SK-MEL-5 (cell line): ENCODE measurements at places on chromosomes 7 and 10. TPM values are rescaled to one million over a fixed set of nuclear protein-coding genes. Genes with fewer than 3 reads are reported as not detected.

Gene PWWP2B
- 6.4 and 7.6 TPM in 2 replicates for total RNA-seq

DNA sequence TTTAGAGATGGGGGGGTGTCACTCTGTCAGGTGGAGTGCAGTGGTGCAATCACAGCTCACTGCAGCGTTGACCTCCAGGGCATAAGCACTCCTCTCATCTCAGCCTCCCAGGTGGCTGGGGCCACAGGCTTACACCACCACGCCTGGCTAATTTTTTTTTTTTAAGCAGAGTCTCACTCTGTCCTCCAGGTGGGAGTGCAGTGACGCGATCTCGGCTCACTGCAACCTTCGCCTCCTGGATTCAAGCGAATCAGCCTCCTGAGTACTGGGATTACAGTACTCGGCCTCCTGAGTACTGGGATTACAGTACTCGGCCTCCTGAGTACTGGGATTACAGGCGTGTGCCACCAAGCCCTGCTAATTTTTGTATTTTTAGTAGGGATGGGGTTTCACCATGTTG is 23.6 kb upstream of the PPIA start:
- no peak for DNase-seq

Gene GFRA1
- total RNA-seq: 0.03 and 0.24 TPM in 2 replicates

GRCh38 chr7:158976849-158977593 is 120.7 kb downstream of the DYNC2I1 start:
- DNase-seq: peak; percentile 91

Gene EVX1
- total RNA-seq: not detected in 2 replicates

Gene AMPH
- not detected in 2 replicates for total RNA-seq

DNA sequence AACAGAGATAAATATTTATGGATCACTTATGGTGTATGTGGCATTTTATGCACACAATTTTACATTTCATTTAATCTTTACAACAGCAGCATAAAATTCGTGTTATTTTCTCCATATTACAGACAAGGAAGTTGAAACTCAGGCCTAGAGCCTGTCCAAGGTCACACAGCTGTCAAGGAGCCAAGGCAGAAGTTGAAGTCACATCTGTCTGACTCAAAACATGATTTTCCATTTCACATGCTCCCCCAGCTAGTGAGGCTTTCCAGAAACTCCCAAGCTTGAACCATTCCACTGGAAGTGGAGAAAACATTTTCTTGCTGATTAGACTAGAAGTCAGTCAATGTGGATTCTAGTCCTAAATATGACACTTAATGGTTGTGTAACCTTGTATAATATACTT is 110.5 kb downstream of the HECTD2 start:
- DNase-seq: no peak

Gene ZNF804B
- total RNA-seq: not detected in 2 replicates

Gene PPP2R2D
- 22.8 and 23.6 TPM in 2 replicates for total RNA-seq

Gene ABHD11
- total RNA-seq: 27.5 and 31.8 TPM in 2 replicates

Gene NSUN6
- total RNA-seq: 3.5 and 5.7 TPM in 2 replicates

- peak; percentile 65 for DNase-seq
These were observed 3.5 kb downstream of the FASTK start for GRCh38 chr7:151076863-151077704.

Gene CYP3A4
- total RNA-seq: not detected in 2 replicates

DNA sequence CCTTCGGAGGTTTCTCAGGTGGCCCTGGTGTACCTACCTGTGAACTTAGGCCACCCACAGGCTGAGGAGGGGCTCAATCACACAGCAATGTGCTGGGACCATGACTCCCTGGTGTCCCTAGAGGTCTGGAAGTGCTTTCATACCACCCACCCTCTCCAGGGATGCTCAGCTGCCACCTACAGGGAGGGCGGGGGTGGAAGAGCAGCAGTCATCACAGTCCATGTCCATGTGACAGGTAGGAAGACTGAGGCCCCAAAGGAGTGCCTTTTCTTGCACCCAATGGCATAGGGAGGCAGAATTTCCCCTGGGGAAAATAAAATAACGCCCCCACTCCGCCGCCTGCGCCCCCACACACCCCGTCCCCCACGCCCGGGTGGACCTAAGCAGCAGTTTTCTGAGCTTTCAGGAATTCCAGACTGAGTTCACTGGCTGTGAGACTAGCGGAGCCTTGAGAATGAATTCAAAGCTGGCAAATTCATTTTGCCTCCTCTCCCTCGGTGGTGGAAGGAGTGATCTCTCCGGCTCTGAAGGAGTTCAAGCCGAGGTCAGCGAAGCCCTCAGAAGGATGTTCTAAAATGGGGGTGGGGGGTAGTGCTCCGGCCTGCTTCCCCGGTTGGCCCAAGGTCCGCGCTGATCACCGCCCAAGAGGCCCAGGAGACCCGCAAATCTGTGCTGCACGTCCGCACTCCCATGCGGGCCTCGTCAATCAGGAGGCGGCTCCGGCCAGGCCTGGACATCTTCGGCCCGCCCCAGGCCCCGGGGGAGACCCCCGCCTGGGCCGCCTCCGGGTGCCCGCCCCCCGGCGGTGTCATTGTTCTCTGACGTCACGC is 2.1 kb upstream of the ZMIZ1 start:
- peak; percentile 35 for DNase-seq

Gene SPDYE2B
- not detected in 2 replicates for total RNA-seq

Gene ARHGEF5
- total RNA-seq: not detected in 2 replicates

- DNase-seq: no peak
These were observed 54.3 kb downstream of the SMKR1 start for GRCh38 chr7:129556607-129557133.

Gene GPR141
- not detected in 2 replicates for total RNA-seq

DNA sequence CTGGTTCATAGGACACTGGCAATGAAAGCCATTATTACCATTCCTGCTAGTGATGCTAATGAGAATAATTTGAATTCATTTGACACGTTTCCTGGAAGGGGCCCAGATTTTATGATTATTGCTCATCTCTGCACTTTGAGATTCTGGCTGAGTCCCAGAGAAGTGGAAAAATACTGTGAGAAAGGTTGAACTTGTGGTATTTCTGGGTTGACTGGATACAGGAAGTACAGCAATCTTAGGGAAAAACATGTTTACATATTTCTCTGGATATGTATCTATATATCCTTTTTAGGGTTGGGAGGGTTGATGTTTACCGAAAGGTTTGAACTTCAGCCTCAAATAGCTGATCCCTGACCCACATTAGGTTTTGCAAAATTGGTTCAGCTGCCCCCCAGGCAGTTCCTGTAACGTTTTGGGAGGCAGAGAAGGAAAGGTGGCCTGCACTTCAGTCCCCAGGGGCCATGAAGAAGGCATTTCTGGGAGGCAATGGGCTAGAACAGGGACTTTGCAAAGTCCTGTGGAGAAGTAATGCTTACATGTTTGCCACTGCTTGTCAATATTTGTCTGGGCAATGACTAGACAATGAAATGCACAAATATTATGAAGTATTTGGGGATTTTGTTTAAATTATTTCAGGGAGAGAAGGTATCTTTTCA is 253.7 kb upstream of the PITRM1 start:
- DNase-seq: no peak

DNA sequence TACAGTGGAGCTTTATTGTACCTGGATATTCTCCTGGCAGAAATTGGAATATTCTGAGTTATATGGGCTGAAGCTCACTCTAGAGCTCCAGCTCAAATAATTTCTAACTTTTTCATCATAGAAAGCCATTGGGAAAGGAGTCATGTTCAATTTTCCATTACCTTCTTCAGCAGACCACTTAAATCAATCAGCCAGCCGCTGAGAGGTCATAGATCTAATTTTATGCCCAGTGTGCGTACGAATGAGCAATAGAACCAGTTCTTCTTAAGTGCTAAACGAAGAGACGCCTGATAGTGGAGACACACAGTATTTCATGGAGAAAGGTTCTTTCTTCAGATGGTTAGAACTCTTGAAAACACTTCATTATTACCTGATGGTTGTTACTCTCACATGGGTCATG is 35.0 kb upstream of the DNAJB12 start:
- DNase-seq: no peak

Gene FEZF1
- total RNA-seq: 2.1 and 2.7 TPM in 2 replicates

Gene SCIN
- 0.34 and 0.59 TPM in 2 replicates for total RNA-seq

GRCh38 chr10:53064614-53065013 is 292.0 kb upstream of the MBL2 start:
- DNase-seq: no peak

GRCh38 chr10:91799612-91799975 is 1.4 kb downstream of the TNKS2 start:
- DNase-seq: no peak

DNA sequence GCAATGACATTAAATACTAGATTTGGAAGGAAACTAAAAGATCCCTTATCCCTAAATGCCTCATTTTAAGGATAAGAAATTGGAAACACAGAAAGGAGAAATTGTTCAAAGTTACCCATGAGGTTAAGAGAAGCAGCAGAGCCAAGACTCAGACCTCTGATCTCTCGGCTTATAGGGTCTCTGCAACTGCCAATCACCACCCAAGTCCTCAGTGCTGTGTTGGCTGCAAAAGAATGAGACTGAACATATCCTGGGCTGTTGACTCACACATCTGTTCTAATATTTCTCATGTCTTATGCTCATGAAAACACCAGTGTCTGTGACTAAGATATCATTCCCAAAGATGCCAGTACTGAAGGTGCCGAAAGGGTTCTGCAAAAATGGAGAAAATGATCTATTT is 153.3 kb downstream of the XPNPEP1 start:
- no peak for DNase-seq

DNA sequence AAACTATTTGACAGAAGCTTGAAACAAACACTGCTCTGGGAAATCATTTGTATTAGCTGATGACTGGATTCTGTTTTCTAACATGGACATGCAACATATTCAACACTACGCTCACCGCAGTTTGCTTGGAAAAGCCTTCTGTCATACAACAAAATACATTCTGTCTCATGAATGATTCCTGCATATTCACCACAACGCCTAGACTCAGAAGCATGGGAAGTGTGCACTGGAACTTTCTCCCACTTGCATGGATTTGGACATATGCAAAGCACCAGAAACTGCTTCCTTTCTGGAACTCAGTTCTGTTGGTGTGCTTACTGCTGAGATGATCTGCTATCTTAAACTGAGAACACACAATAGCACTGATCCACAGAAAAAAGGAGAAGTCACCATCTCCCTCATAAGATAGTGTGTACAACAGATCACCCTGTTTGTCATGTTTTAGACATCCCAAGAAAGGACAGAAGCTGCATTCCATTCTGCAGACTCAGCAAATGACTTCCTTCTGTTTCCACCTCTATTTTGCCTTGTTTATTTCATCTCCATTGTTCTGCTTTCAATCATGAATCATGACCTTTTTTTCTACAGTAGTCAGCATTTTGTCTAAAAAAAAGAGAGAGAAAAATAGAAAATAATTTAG is 115.8 kb downstream of the HTR7 start:
- no peak for DNase-seq

DNA sequence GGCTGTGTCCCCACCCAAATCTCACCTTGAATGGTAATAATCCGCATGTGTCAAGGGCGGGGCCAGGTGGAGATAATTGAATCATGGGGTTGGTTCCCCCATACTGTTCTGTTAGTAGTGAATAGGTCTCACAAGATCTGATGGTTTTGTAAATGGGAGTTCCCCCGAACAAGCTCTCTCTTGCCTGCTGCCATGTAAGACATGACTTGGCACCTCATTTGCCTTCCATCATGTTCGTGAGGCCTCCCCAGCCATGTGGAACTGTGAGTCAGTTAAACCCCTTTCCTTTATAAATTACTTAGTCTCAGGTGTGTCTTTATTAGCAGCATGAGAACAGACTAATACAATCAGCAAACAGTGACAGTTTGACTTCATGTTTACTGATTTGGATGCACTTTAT is 14.6 kb upstream of the R3HCC1L start:
- no peak for DNase-seq

Gene ZMIZ1
- 7.8 and 9.6 TPM in 2 replicates for total RNA-seq

DNA sequence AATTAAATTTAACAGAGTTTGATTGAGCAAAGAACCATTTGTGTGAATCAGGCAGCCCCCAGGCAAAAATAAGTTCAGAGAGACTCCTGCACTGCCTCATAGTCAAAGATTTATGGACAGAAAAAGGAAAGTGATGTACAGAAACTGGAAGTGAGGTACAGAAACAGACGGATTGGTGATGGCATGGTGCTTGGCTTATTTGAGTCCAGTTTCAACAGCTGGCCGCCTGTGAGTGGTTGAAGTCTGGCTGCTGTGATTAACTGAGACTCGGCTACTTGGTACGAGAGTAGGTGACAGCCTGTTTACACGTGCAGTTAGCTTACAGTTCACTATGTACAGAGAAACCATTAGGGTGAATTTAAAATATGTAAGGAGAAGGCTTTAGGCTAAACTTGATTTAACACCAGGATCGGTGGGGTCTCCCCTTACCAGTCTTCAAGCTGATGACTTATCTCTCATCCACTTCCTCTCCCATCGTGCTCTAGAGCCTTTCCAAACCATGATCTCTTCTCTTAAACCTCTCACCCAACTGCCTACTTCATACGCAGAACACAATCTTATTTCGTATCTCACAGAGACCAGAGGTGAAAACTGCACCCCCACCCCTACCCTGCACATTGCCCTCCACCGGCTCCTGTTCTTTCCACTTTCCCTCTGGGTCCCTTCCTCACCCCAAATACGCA is 5.0 kb upstream of the MSMB start:
- no peak for DNase-seq

Gene PNLIPRP1
- not detected in 2 replicates for total RNA-seq

GRCh38 chr10:46091828-46092523 is 45.9 kb upstream of the MSMB start:
- DNase-seq: no peak

Gene OTUD1
- 5.1 and 5.4 TPM in 2 replicates for total RNA-seq

GRCh38 chr7:115851291-115851690 is 179.3 kb downstream of the TFEC start:
- DNase-seq: peak; percentile 78

Gene CPN1
- total RNA-seq: 69.4 and 74.7 TPM in 2 replicates

Gene CRHR2
- total RNA-seq: not detected in 2 replicates

DNA sequence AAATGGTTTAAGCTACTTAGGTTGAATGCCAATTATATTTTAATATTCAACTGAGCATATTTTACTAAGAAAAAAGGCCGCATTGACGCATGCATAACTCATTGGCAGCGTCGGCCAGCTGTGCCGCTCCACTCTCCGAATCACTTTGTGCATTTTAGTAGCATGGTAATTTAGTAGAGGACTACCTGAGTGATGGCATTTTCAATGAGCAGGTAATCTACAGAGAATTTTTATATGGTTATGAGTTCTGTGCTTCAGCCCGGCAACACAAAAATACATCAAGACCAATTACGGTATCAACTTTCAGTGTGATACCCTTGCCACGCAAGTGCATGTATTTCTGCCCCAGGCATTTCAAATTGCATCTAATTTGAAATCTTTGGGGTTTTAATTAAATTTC is 247.2 kb downstream of the EBF3 start:
- DNase-seq: no peak

Gene CDHR1
- total RNA-seq: not detected in 2 replicates

Gene GIMAP6
- total RNA-seq: not detected in 2 replicates

DNA sequence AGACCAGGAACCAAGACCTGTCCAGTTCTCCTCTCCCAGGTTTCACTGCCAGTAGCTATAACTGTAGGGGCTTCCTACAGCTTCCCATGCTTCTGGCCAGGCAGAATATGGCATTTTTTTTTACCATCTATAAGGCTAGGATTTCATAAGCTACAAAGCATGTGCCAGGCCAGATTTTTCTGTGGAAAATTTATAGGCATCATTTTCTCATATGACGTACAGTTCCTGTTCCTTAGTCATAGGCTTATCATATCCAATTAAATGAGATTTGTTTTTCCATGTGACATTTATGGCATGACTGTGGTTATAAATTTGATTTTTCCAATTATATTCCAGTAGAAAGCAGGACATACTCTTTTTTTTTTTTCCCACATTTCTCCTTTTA is 208.6 kb upstream of the NPY start:
- DNase-seq: no peak

GRCh38 chr7:66771795-66772194 is 31.3 kb downstream of the RABGEF1 start:
- DNase-seq: no peak

Gene CREB3L2
- total RNA-seq: 12.0 and 14.8 TPM in 2 replicates
